Peyer's patch (tissue), 4 donors: ENCODE measurements at places on chromosomes 7 and 10. TPM values are rescaled to one million over a fixed set of nuclear protein-coding genes. Genes with fewer than 3 reads are reported as not detected.

DNA sequence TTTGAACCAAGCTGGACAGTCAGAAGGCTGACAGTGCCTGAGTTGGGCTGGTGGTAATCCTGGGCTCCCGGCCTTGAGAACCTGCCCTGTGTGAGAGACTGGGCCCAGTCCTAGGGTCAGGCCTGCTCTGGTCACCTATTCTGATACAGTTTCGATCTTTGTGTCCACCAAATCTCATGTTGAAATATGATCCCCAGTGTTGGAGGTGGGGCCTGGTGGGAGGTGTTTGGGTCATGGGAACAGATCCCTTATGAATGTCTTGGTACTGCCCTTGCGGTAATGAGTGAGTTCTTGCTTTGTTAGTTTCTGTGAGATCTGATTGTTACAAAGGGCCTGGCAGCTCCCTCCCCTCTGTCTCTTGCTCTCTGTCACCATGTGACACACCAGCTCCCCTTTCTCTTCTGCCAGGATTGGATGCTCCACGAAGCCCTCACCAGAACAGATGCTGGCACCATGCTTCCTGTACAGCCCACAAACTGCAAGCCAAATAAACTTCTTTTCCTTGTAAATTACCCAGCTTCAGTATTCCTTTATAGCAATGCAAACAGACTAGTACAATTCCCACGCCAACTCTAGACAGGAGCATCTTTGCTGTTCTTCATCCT lies 111.8 kb upstream of the ZNF438 start:
- H3K27ac ChIP-seq, result no peak overlapping the region
- H3K27me3 ChIP-seq, result no peaks in the 10 kb centered on the region
- H3K4me1 ChIP-seq, result no peaks in the 10 kb centered on the region
- H3K4me3 ChIP-seq, result no peak overlapping the region

DNA sequence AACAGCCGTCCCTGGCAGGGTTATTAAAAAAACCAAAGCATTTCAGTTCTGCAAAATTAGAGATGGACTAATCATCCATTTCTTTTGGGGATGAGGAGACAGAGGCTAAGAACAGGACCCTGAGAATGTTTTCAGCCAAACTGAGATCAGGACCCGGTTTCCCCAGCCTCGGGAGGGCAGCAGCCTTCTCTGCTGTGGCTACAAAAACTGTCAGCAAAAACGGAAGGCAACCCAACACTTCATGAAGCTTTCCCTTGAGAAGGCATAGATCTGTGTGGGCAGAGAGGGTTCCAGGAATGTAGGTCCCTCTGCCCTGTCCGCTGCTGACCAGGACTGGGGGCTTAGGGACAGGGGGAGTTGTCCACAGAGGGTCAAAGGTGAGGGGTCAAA lies 313.5 kb downstream of the TCERG1L start:
- H3K4me1 ChIP-seq, result no peaks in the 10 kb centered on the region
- no peaks in the 10 kb centered on the region for H3K36me3 ChIP-seq
- H3K27me3 ChIP-seq, result no peaks in the 10 kb centered on the region
- no peak for DNase-seq
- no peak overlapping the region for H3K27ac ChIP-seq

- H3K36me3 ChIP-seq, result no peaks in the 10 kb centered on the region
- H3K27me3 ChIP-seq, result no peaks in the 10 kb centered on the region
- no peak overlapping the region for H3K4me3 ChIP-seq
- no peak overlapping the region for H3K27ac ChIP-seq
- DNase-seq, result no peak
Measured at GRCh38 chr7:11170863-11171568, 197.3 kb downstream of the PHF14 start.

GRCh38 chr7:147912946-147913638 lies 677.5 kb upstream of the C7orf33 start:
- no peaks in the 10 kb centered on the region for H3K36me3 ChIP-seq
- H3K27me3 ChIP-seq, result no peaks in the 10 kb centered on the region
- H3K4me3 ChIP-seq, result no peak overlapping the region
- DNase-seq, result no peak

DNA sequence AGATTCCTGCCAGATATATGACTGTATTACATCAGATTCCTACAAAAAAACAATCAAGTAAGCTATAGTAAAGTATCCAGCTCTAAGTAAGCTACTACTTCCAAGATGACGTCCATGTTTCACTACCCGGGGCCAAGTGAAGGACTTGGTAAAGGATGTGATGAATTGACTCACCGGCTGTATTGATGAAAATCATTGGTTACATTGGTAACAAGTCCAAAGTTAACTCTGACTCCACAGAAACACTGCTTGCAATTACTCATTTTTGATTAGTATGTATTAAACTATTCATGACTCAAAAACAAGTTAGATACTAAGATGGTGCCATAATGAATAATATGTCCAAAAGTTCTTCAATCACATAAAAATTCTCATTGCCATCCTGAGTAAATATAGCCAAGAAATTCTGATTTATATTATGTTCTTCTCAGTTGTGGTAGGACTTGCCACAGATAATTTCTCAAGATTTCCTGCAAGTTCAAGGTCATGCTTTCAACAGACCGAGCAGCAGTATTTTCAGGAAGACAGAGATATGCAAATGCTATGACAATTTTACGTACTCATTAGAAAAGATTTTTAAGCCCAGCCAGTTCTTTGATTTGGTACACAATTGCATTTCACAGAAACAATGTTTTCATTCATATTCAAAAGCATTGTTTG lies 12.6 kb upstream of the DNAJC1 start:
- DNase-seq, result no peak
- no peak overlapping the region for H3K4me3 ChIP-seq
- no peaks in the 10 kb centered on the region for H3K27me3 ChIP-seq
- H3K27ac ChIP-seq, result no peak overlapping the region
- H3K36me3 ChIP-seq, result no peaks in the 10 kb centered on the region

GRCh38 chr7:20268824-20269223 lies 51.6 kb upstream of the MACC1 start:
- DNase-seq, result no peak
- H3K4me1 ChIP-seq, result peaks cover 2% of the 10 kb centered on the region
- H3K27me3 ChIP-seq, result no peaks in the 10 kb centered on the region
- no peak overlapping the region for H3K4me3 ChIP-seq
- H3K36me3 ChIP-seq, result no peaks in the 10 kb centered on the region

DNA sequence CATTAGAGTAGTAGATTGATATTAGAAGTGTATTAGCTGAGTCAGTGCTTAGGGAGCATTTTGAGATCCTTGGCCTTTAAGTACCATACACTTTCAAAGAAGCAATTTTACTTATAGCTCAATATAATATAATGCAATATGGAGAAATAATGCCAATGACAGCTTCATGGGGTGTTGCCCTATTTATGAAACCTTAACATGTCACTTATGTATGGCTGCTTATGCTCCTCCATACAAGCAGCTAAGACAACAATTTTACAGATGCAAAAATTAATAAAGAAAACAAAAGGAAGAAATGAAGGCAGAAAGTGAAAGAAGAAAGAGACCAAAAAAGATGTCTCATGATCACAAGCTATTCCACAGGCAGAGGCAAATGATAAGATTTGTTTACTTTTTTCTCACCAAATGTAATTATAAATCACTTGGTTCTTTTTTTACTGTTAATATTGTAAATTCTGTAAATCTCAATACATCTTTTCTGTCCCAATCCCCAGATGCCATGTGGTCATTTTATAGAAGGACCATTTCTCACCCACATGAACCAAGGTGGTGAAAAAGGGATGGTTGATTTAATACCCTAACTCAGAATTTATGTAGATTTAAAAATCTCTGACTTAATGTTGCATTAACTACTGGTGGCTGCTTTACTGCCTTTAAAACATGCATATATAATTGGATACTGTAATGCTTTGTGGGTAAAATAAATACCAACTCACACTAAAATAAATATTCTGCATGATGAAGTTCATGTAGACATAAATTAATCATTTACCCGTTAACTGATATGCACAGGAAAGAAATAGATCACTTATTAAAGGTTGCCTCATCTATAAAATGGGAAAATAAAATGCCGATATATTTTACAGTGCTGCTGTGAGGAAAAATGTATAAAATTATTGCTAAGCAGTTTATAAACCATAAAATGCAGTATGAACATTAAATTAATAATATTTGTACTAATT lies 33.5 kb upstream of the RHOBTB1 start:
- H3K4me3 ChIP-seq, result no peak overlapping the region
- no peak overlapping the region for H3K27ac ChIP-seq
- H3K36me3 ChIP-seq, result no peaks in the 10 kb centered on the region
- no peaks in the 10 kb centered on the region for H3K27me3 ChIP-seq

- H3K4me1 ChIP-seq, result no peaks in the 10 kb centered on the region
- no peaks in the 10 kb centered on the region for H3K36me3 ChIP-seq
- DNase-seq, result no peak
- no peak overlapping the region for H3K27ac ChIP-seq
- no peaks in the 10 kb centered on the region for H3K27me3 ChIP-seq
Measured at GRCh38 chr7:55104712-55105433, 86.1 kb downstream of the EGFR start.

The CCDC3 gene
- total RNA-seq, result 1.1 TPM

The TCAF2 gene
- 19.8 TPM for total RNA-seq

The PPP1R3A gene
- total RNA-seq, result not detected

The PAPSS2 gene
- total RNA-seq, result 142 TPM

The PPP1R9A gene
- 4.7 TPM for total RNA-seq
